Activated T-helper 1 cell treated with anti-CD3 and anti-CD28 coated beads, Interleukin-12 subunit alpha, Interleukin-12 subunit beta, Interleukin-2, Interleukin-4 antibody, amounts not matched to agents 30 ng/mL and 10 ng/mL and 1 ng/mL, durations not matched to agents 14 hours and 24 hours and 36 hours (primary cell): ENCODE measurements at places on chromosomes 12 and 14. TPM values are rescaled to one million over a fixed set of nuclear protein-coding genes. Genes with fewer than 3 reads are reported as not detected.
A peak's percentile ranks its signal among the peaks of the same experiment; 100 is the strongest.

GRCh38 chr12:24905431-24905830 is 43.5 kb downstream of the BCAT1 start:
- no peak overlapping the region for H3K27ac ChIP-seq
- DNase-seq = no peak
- no peaks in the 10 kb centered on the region for H3K36me3 ChIP-seq
- no peak overlapping the region for H3K4me3 ChIP-seq
- peaks cover 5% of the 10 kb centered on the region for H3K27me3 ChIP-seq

- DNase-seq = no peak
- no peak overlapping the region for H3K4me3 ChIP-seq
- H3K4me1 ChIP-seq = no peaks in the 10 kb centered on the region
- peaks cover 19% of the 10 kb centered on the region for H3K27me3 ChIP-seq
- H3K27ac ChIP-seq = no peak overlapping the region
- no peaks in the 10 kb centered on the region for H3K36me3 ChIP-seq
Observed at GRCh38 chr12:3178671-3179313, 101.6 kb downstream of the TSPAN9 start.

GRCh38 chr14:61491876-61492434 is 170.6 kb downstream of the PRKCH start:
- no peak overlapping the region for H3K4me3 ChIP-seq
- no peaks in the 10 kb centered on the region for H3K27me3 ChIP-seq
- no peak for DNase-seq
- H3K4me1 ChIP-seq = peaks cover 20% of the 10 kb centered on the region
- H3K36me3 ChIP-seq = peaks cover 36% of the 10 kb centered on the region

DNA sequence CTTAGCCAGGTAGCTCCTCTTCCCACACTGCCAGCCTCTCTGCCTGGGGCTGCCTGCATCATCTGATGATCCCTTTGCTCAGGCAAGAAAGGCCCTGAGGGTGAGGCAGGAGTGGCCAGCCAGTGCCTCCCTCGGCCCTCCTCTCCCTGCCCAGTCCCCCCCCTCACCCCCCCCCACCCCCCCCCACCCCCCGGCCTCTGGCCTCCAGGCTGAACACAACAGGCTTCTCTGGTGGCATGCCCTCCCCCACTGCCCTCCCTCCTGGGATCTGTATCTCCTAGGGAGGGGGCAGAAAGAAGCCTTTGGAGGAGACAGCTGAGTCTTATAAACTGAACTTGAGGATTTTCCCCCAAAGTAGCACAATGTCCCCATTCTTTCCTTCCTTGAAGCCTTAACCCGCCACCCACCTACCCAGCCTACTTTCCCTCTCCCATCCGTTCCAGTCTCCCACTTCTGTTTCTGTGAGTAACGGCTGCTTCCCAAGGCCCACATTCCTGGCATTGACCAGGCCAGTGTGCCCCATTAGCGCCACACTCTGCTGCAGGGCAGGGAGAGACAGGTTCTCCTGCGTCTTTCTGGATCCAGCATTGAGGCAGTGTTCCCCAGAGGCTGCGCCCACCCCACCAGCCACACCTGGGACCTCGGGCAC is 82.1 kb downstream of the B4GALNT3 start:
- H3K27ac ChIP-seq = no peak overlapping the region
- DNase-seq = no peak
- peaks cover 2% of the 10 kb centered on the region for H3K36me3 ChIP-seq

GRCh38 chr12:100904270-100904669 is 109.7 kb downstream of the ANO4 start:
- no peak for DNase-seq
- no peak overlapping the region for H3K4me3 ChIP-seq
- no peaks in the 10 kb centered on the region for H3K27me3 ChIP-seq
- no peaks in the 10 kb centered on the region for H3K4me1 ChIP-seq
- no peaks in the 10 kb centered on the region for H3K36me3 ChIP-seq

The VRTN gene
- not detected in 2 replicates for total RNA-seq

The CACNA1C gene
- 0.18 and 0.27 TPM in 2 replicates for total RNA-seq

DNA sequence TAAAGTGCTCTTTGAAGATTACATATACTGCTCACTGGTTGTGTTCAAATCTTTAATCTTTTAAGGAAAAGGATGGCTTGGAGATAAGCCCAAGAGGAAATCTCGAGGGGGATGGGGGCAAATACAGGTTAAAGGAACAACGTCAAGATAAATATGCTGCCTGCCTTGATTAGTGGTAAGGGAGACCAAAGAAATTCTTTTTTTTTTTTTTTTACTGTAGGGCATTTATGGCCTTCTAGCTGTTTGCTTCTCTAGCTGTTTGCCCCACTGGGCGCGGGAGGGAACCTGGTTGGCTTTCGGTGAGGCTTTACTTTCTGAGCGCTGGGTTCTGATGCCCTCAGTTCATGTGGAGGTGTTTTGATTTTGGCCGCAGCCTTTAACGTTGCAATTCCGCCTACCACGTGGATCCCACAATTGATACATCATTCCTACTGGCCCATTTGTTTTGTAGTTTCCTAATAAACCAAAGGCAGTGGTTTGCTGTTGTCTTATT is 5.7 kb downstream of the CCND2 start:
- DNase-seq = no peak
- H3K4me3 ChIP-seq = peak overlapping the region; percentile 94
- no peaks in the 10 kb centered on the region for H3K27me3 ChIP-seq
- peaks cover 81% of the 10 kb centered on the region for H3K4me1 ChIP-seq

DNA sequence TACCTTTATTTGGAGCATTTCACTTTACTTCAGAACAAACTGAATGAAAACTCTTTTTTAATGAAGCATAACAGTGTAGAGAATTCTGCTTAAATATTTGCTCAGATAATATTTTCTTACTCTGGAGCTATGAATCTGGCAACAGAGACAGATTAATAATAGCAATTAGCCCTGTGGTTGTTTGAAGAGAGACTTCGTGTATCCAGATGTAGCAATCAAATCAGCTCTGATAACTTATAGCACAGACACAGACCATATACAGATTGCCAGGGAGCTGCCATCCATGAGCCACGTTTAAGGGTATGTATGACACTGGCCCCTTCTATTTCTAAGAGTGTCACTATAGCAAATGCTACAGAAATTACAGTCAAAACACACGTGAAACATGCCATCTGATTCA is 146.6 kb downstream of the EXOC5 start:
- no peaks in the 10 kb centered on the region for H3K4me1 ChIP-seq
- H3K27me3 ChIP-seq = peaks cover 4% of the 10 kb centered on the region
- no peak overlapping the region for H3K27ac ChIP-seq
- H3K4me3 ChIP-seq = no peak overlapping the region
- no peaks in the 10 kb centered on the region for H3K36me3 ChIP-seq

The TIGAR gene
- 14.4 TPM in 2 replicates for total RNA-seq

- H3K4me1 ChIP-seq = peaks cover 5% of the 10 kb centered on the region
- peaks cover 41% of the 10 kb centered on the region for H3K27me3 ChIP-seq
- DNase-seq = no peak
Observed at GRCh38 chr12:57611108-57611826, at the start of gene ARHGEF25. TSS of gene ARHGEF25 (plus strand) at chr12:57611435. CDS start at chr12:57611895, 460 bp downstream.

GRCh38 chr12:5582541-5582940 is 150.6 kb downstream of the NTF3 start:
- DNase-seq = no peak
- H3K36me3 ChIP-seq = no peaks in the 10 kb centered on the region
- no peaks in the 10 kb centered on the region for H3K27me3 ChIP-seq
- no peak overlapping the region for H3K27ac ChIP-seq
- no peak overlapping the region for H3K4me3 ChIP-seq

DNA sequence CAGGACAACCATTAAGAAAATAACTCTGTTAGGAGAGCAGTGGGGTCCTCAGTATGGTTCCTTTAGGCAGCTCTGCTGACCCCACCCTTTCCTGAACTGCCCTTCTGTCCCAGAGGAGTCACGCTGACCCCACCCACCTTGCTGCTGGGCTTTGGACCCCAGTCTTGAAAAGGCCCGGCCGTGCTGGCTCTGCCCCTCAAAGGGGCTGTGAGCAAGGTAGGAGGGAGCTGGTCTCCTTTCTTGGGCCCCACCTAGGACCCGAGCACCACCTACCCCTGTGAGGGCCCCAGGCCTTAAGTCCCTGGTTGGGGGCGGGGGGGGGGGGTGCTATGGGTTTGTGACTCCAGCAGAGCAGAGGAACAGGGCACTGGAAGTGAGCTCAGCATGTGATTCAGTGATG is 171.1 kb downstream of the MON2 start:
- peaks cover 17% of the 10 kb centered on the region for H3K4me1 ChIP-seq
- H3K27me3 ChIP-seq = peaks cover 40% of the 10 kb centered on the region
- no peak overlapping the region for H3K27ac ChIP-seq
- H3K4me3 ChIP-seq = no peak overlapping the region
- H3K36me3 ChIP-seq = no peaks in the 10 kb centered on the region
- DNase-seq = no peak

DNA sequence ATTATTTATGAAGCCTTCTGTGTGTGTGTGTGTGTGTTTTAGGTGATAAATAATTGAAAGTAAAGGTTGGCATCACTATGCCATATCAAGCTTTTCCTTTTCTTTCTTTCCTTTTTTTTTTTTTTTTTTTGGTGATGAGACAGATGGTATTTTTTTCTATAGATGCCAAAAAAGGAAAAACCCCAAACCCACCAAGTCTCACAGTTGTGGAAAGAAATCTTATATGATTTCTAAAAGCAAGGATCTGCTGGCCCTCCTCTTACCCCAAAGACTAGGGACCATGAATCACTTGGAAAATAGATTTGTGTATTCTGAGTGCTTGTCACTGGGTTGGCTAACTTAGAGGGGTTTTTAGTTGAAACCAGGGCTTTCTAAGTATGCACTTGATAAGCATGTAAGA is 181.3 kb downstream of the TMEM117 start:
- no peak for DNase-seq
- H3K4me1 ChIP-seq = no peaks in the 10 kb centered on the region
- H3K27me3 ChIP-seq = peaks cover 3% of the 10 kb centered on the region
- no peaks in the 10 kb centered on the region for H3K36me3 ChIP-seq
- no peak overlapping the region for H3K27ac ChIP-seq
